CD14-positive monocyte (primary cell): ENCODE measurements at places on chromosomes 5 and 9. TPM values are rescaled to one million over a fixed set of nuclear protein-coding genes. Genes with fewer than 3 reads are reported as not detected.

Gene GPR150
- polyA plus RNA-seq = not detected

Gene GNA14
- polyA plus RNA-seq = 0.04 TPM in 1 of 2 replicates, not detected in the other

Gene FAXDC2
- 0.78 and 1.4 TPM in 2 replicates for polyA plus RNA-seq

Gene ANKRD34B
- 0.43 TPM for polyA plus RNA-seq

Gene CYLC2
- not detected in 2 replicates for polyA plus RNA-seq

DNA sequence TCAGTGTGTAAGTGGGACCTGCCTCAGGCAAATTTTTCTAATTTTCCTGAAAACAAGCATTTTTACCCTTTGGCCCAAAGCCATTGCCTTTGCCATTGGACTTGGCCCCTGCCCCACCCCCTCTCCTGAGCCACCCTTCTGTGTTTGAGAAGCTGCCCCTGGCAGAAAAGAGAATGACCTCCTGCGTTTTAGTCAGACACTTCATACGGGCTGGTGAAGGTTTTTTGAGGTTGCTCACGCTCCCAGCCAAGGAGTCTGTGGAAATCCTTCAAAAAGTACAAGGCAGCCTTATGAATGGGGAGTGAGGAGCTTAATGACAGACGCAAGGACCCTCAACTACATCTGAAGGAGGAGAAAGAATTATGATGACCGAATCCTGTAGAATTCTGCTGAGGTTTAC, 308.9 kb downstream of the SLIT3 start:
- no peak for DNase-seq
- H3K36me3 ChIP-seq = no peaks in the 10 kb centered on the region
- H3K4me3 ChIP-seq = no peak overlapping the region
- no peaks in the 10 kb centered on the region for H3K4me1 ChIP-seq

DNA sequence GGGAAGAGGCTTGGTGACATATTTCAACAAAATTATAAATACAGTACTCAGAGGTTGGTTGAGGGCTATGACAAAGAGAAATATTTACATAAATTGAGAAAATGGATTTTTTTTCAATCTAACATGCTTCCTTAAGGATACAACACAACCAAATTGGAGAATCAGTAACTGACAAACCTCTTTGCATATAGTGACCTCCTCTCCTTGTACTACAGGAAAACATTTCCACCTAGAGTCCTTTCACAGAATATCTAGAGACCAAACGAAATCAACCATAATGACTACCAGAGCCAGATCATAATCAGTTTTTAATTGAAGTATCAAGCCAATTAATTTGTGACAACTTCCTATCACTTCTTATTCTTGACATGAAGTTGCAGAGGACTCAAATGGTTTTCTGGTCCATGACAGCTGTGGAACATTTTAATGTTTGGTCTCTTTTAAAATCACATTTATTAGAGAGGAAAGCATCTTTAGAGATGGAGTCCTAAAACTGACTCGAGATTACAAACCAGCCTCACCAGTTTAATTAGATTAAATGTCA, 1636.5 kb upstream of the C9orf72 start:
- peaks cover 3% of the 10 kb centered on the region for H3K4me1 ChIP-seq
- no peak overlapping the region for H3K27ac ChIP-seq
- H3K4me3 ChIP-seq = no peak overlapping the region
- DNase-seq = no peak

GRCh38 chr9:18036422-18037187, 437.3 kb upstream of the ADAMTSL1 start:
- no peaks in the 10 kb centered on the region for H3K36me3 ChIP-seq
- DNase-seq = no peak
- H3K4me1 ChIP-seq = no peaks in the 10 kb centered on the region
- H3K27ac ChIP-seq = no peak overlapping the region

- H3K4me1 ChIP-seq = no peaks in the 10 kb centered on the region
- no peak for DNase-seq
- no peak overlapping the region for H3K4me3 ChIP-seq
These were observed 67.9 kb upstream of the PANK3 start for GRCh38 chr5:168647083-168647482.

DNA sequence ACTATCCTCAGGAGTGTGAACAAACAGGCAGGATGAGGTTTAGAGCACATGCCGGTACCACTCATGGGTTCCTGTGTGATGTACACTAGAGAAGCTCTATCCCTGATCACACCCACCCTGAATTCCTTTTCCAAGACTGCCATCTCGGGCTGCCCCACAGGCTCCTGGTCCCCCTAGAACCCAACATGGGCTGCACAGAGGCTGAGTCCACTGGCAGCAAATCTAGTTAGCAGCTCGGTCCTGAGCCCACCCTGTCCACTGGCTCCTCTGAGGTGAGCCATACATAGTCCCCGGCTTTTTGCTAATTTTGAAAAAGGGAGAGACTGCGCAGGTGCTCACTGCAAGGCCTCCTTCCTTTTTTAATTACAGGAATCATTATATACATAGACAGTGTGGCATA, 227.0 kb downstream of the FSTL4 start:
- DNase-seq = no peak
- H3K4me1 ChIP-seq = no peaks in the 10 kb centered on the region
- no peaks in the 10 kb centered on the region for H3K36me3 ChIP-seq
- no peak overlapping the region for H3K4me3 ChIP-seq
- no peak overlapping the region for H3K27ac ChIP-seq

GRCh38 chr9:134635351-134636148, 6.1 kb upstream of the COL5A1 start:
- H3K4me1 ChIP-seq = no peaks in the 10 kb centered on the region
- no peaks in the 10 kb centered on the region for H3K36me3 ChIP-seq
- H3K27me3 ChIP-seq = peaks cover 8% of the 10 kb centered on the region
- no peak overlapping the region for H3K4me3 ChIP-seq
- H3K27ac ChIP-seq = no peak overlapping the region

DNA sequence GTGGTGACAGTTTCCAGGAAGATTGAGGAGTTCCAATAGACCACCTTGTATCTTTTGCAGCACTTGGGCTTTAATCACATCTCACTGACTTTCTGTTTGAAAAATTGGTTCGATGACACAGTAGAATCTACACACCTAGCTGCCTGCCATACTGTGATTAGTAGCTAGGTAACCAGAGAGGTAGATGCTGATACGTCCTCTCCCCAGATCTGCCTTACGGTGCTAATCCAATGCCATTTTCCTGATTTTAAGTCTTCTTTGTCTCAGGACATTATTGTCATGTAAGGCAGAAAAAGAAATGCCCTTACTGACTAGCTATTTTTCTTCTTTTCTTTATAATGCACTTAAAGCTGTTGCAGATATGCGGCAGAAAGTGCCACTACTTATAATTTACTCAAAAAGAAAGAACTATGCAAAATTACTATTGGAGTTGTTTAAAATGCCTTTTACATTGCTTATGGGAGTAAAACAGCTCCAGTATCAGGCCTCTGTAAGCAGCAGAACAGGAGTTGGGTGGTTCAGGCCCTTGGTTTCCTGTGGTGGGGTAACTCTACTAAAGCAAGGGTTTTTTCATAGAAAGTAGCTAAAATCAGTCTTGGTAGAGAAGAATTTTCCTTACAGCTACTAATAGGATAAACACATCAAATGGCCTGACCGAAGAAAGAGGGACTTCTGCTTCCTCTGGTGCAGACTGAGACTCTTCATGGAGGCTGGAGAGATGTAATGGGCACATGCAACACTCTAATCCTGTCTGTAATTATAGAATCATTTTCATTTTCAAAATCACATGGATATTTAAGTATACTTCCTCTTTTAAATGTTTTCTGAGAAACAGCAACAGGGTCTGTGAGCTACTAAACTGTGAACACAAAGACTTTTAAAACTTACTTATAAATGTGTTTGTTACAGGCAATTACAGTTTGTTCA, 177.2 kb downstream of the MAPKAP1 start:
- H3K27ac ChIP-seq = no peak overlapping the region
- peak; percentile 34 for DNase-seq
- H3K27me3 ChIP-seq = no peaks in the 10 kb centered on the region

- peaks cover 8% of the 10 kb centered on the region for H3K27me3 ChIP-seq
- H3K4me1 ChIP-seq = peaks cover 5% of the 10 kb centered on the region
- DNase-seq = no peak
- H3K36me3 ChIP-seq = no peaks in the 10 kb centered on the region
- H3K4me3 ChIP-seq = no peak overlapping the region
These were observed 88.8 kb upstream of the SPOCK1 start for GRCh38 chr5:137587919-137588318.

GRCh38 chr5:141780952-141781781, 97.0 kb downstream of the PCDH1 start:
- no peak overlapping the region for H3K27ac ChIP-seq
- H3K36me3 ChIP-seq = no peaks in the 10 kb centered on the region
- no peak for DNase-seq
- H3K4me3 ChIP-seq = no peak overlapping the region
- H3K27me3 ChIP-seq = no peaks in the 10 kb centered on the region

DNA sequence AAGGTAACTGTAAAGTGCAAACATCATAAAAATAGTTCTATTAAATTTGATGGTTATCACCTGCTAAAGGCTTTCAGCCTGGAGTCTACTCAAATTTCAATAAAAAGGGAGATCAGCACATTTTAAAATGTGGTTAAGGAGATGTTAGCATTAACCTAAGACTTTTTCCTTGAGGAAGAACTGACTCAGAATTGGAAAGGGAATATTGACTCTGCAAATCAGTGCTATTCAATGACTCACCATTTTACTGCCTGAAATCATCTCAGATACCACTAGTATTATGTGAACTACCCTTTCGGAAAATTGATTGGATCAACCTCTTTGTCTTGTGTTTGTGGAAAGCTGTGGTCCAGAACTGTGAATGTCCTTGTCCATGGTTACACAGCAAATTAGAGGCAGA, 113.3 kb downstream of the ADRB2 start:
- DNase-seq = no peak
- no peak overlapping the region for H3K4me3 ChIP-seq
- H3K4me1 ChIP-seq = no peaks in the 10 kb centered on the region
- no peaks in the 10 kb centered on the region for H3K36me3 ChIP-seq

GRCh38 chr9:129405089-129405826, 215.6 kb downstream of the C9orf50 start:
- no peak overlapping the region for H3K4me3 ChIP-seq
- peaks cover 15% of the 10 kb centered on the region for H3K4me1 ChIP-seq
- no peaks in the 10 kb centered on the region for H3K36me3 ChIP-seq
- H3K27ac ChIP-seq = no peak overlapping the region
- no peak for DNase-seq

- H3K27me3 ChIP-seq = no peaks in the 10 kb centered on the region
- DNase-seq = no peak
- peaks cover 32% of the 10 kb centered on the region for H3K4me1 ChIP-seq
- H3K4me3 ChIP-seq = no peak overlapping the region
- peaks cover 38% of the 10 kb centered on the region for H3K36me3 ChIP-seq
These were observed 34.4 kb downstream of the RASA1 start for GRCh38 chr5:87302061-87302460.

DNA sequence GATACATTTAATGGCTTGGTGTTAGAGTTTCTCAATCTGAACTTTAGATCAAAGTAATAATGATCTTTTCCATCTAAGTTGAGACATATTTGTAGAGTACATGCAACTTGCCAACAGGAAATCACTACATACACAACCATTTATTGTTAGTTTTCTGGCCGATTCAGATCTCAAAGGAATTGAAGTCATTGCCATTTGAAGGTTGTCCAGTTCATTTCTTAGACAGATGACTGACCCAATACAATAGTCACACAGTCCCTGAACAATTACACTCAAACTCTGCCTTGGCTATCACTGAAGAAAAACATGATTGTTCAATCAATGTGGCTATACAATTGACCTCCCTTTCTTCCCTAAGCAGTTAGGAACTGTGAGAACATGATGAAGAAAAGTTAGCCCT, 753.2 kb upstream of the RIOK2 start:
- H3K27ac ChIP-seq = no peak overlapping the region
- no peaks in the 10 kb centered on the region for H3K4me1 ChIP-seq
- no peaks in the 10 kb centered on the region for H3K36me3 ChIP-seq

- no peak overlapping the region for H3K4me3 ChIP-seq
- no peaks in the 10 kb centered on the region for H3K27me3 ChIP-seq
These were observed 7.7 kb upstream of the SKP1 start for GRCh38 chr5:134184155-134185135.

- no peak for DNase-seq
- H3K4me1 ChIP-seq = no peaks in the 10 kb centered on the region
- H3K27ac ChIP-seq = no peak overlapping the region
- no peak overlapping the region for H3K4me3 ChIP-seq
- H3K36me3 ChIP-seq = peaks cover 4% of the 10 kb centered on the region
These were observed 28.2 kb downstream of the RETREG1 start for GRCh38 chr5:16588434-16589214.

DNA sequence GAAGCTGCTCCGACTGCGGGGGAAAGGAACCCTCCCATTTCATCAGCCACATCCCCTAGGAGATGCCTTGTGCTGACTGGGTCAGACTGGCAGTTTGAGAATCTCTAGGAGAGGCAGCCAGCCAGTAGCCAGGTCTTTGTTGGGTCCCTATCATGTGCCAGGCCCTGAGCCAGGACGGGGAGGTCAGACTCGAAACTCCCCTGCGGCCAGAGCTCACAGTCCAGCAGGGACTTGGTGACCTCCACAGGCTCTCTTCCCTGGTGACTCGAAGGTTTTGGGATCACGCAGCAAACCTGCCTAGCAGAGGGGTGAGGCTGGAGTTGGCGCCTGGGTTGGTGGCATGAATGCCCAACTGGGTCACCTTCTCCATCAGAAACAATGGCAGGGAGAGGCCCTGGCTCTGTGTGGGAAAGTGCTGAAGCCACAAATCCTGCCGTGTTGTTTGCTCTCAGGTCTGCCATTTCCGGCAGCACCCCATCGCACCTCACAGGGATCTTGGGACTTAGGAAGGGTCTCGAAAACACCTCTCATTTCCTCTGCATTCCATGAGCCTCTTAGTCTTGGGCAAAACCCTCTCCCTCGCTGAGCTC, 14.4 kb upstream of the ORM1 start:
- no peaks in the 10 kb centered on the region for H3K36me3 ChIP-seq
- no peak overlapping the region for H3K27ac ChIP-seq
- no peak overlapping the region for H3K4me3 ChIP-seq
- no peaks in the 10 kb centered on the region for H3K27me3 ChIP-seq

DNA sequence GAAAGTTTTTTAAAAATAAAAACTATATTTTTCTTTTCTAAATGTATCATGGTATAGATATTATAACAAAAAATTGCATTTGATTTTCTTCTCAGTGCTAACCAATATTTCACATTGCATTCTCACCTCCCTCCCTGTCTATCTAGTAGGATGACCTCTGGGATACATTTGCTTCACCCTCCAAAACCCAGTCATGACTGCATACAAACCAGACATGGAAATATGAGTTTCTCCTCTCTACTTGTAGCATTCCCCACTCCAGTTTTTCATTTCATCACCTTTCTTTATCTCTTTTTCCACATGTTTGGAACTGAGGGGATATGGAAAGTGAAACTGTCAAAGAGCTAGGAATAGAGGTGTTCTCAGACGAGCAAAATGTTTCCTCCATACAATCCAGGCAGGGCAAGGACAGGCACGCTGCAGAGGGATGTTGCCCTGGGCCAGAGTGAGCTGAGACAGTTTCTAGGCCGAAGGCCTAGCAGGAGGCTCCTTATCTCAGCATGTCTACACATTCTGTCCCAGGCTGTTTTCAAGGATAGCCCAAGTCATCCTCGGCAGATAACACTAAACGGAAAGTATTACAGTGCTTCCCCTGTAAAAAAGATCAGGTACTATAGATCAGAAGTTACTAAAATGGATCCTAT, 46.7 kb downstream of the MEF2C start:
- H3K27ac ChIP-seq = peak overlapping the region; percentile 6
- H3K27me3 ChIP-seq = no peaks in the 10 kb centered on the region
- H3K36me3 ChIP-seq = peaks cover 19% of the 10 kb centered on the region
- DNase-seq = no peak

GRCh38 chr9:108386859-108387384, 468.9 kb downstream of the ACTL7B start:
- H3K4me3 ChIP-seq = no peak overlapping the region
- H3K27me3 ChIP-seq = no peaks in the 10 kb centered on the region
- H3K4me1 ChIP-seq = no peaks in the 10 kb centered on the region
- H3K27ac ChIP-seq = no peak overlapping the region
- H3K36me3 ChIP-seq = no peaks in the 10 kb centered on the region

- no peak for DNase-seq
- no peaks in the 10 kb centered on the region for H3K27me3 ChIP-seq
- H3K4me1 ChIP-seq = no peaks in the 10 kb centered on the region
- no peak overlapping the region for H3K4me3 ChIP-seq
- H3K36me3 ChIP-seq = no peaks in the 10 kb centered on the region
These were observed 640.9 kb downstream of the SEMA5A start for GRCh38 chr5:8905021-8905420.
